ENCODE measurements at places on chromosomes 4 and X.

GRCh38 chr4:147334478-147334877 is 146.4 kb upstream of the EDNRA start:
- no peak for DNase-seq

GRCh38 chrX:115364670-115365069 is 75.2 kb downstream of the LUZP4 start:
- DNase-seq, result no peak

- DNase-seq, result no peak
Measured at GRCh38 chr4:169941141-169941540, 85.1 kb downstream of the MFAP3L start.

- DNase-seq, result no peak
Measured at GRCh38 chr4:174650711-174651355, 128.5 kb upstream of the HPGD start.

GRCh38 chr4:3683077-3683743 is 83.0 kb upstream of the ADRA2C start:
- no peak for DNase-seq

DNA sequence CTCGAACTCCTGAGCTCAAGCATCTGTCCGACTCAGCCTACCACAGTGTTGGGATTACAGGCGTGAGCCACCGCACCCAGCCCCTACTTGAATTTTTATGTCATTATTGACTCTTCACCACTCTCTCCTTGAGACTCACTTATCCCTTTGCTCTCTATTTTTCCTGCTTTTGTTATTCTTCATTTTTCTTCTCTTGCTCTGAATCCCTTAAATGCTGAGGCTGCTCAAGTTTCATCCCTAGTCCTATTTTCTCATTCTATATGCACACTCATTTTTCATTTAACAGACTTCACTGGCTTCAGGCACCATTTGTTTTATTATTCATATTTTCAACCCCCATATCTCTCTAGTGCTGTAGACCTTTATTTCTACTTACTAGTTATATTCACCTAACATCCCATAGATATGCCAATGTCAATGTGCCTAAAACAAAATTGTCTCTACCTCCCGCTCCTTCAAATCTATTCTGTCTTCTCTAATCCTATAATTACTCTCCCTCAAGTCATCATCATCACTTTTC is 85.7 kb downstream of the APOOL start:
- DNase-seq, result no peak

DNA sequence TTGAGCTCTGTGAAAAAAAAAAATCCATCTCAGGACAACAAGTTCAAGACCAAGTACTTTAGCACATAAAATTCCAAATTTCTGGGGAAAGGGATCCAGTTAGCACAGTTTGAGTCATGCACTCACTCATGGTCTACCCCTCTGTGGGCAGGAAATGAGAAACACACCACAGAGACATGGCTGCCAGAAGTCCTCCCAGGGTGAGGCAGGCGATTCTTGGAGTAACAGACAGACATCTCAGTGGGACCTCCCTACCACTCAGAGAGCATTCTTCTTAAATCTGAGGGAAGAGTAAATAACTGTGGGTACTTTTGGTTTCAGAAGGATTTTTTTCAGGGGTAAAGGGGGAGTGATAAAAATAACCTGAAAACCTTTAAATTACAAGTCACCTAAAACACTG is 14.1 kb downstream of the CXCL1 start:
- no peak for DNase-seq

DNA sequence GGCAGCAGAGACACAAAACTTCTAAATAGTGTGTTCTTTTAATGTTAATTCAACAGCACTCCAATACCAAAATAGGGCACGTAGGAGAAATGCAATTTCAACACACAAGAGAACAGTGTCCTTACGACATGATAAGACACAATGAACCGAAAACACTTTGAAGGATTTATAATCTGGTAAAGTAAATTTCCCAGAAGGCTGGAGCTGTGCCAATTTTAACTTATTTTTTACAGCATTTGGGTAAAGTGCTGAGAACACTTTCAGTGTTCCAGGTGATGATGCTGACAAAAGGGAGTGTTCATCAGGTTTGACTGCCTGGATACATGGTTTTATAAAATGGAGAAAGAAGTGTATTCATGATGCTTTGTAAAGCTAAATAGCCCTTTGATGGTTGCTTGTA is 76.5 kb downstream of the MAPK10 start:
- DNase-seq, result no peak

DNA sequence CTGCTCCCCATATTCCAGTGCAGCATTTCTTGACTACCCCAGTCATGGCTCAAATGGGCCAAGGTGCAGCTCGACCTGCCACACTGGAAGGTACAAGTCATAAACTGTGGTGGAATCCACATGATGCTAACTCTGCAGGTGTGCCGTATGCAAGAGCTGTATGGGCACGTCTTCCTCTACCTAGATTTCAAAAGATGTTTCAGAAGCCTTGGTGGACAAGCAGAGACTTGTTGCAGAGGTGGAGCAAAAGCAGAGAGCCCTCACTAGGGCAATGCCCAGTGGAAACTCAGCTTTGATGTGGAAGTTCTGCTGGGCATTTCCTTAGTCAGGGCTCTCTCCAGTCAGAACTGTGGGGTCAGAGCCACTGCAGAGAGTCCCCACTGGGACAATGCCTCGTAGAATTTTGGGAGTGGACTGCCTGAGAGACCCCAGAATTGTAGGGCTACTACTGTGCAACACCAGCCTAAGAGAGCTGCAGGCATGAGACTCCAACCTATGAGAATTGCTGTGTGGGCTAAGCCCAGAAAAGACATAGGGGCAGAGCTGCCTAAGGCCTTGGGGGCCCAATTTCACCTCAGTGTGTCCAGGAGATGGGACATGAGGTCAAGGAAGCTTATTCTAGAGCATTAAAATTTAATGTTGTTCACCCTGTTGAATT is 65.7 kb downstream of the BEX3 start:
- no peak for DNase-seq

DNA sequence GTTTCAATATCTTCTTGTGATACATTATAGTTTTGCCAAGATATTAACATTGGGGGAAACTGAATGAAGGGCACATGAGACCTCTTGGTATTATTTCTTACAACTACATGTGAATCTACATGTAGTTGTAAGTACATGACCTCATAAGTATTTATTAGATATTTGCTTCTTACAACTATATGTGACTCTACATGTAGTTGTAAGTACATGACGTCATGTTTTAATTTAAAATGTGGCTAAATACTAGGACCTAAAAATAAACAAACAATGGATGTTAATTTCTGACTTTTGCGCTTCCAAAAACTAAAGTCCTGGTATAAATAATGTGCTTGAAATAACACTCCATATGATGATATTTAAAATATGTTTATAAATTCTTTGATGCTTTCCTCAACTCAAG is 190.2 kb downstream of the CBLL2 start:
- DNase-seq, result no peak

DNA sequence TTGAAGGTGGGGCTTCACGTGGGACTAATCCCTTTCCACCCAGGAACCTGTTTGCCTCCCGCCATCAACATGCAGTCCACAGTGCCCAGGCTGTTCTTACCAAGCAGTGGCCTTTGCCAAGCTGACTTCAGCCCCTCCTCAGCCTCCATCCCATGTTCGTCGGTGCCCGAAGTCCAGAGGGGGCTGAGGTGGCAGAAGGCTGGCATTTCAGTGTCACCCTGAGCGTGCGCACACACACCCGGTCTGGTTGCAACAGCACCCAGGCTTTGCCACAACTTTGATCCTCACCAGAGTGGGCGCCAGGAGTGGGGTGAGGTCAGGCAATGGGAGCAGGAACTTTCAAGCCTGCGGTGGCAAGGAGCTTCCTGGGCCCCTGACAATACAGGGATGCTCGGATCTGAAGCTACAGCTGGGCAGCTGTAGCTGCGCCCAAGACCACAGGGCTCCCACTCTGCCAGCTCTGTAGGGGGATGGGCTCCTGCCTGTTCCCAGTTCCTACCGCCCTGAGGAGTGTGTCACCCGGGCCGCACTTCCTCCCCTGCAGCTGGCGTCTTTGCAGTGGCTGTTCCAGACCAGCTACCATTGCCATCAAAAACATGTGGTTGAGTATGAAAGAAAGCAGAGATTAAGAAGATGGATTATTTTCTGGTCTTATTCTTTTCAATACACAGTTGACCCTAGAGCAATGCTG is 428.0 kb downstream of the EPHA5 start:
- DNase-seq, result no peak

DNA sequence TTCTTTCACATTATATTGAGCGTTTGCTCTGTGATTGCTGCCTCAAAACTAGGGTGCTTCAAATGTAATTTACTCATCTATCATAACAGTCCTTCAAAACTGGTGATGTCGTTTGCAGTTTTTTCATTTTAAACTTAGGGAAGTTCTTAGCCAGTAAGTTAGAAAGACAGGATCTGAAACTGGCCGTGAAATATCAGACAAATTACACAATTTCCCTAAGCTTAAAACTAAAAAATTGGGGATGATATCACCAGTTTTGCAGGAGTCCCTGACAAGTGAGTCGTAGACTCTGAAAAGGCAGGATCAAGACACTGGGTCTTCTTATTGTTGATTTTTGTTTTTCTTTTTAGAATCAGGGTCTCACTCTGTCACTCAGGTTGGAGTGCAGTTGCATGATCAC is 44.8 kb downstream of the MOB1B start:
- no peak for DNase-seq

DNA sequence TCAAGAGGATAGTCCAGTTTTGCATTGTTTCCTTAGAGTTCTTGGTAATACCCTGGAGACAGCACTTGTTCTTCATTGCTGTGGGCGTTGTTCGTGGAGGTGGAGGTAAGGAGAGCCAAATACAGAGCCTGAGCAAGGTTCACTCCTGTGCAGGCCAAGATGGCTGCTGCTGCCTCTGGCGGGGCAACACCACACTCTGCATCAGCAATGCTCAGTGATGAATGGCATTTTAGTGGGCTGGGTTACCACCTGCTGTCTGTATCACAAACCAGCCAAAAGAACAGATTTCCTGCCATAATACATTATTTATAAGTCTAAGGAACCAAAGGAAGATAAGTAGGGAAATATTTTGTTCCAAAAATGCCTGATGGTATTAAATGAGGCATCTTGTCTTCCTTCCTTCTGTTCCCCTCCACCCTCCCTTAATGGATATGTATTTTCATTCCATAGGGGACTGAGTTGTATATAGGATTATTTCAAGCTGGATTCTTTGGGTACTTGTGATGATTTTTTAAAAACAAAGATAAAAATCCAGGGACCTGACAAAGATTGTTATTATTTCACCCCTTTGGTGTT is 61.6 kb upstream of the LIMCH1 start:
- DNase-seq, result no peak

GRCh38 chr4:113006632-113007031 is 42.8 kb upstream of the ANK2 start:
- DNase-seq, result no peak

- DNase-seq, result no peak
Measured at GRCh38 chrX:8084006-8084405, 87.1 kb downstream of the VCX2 start.

DNA sequence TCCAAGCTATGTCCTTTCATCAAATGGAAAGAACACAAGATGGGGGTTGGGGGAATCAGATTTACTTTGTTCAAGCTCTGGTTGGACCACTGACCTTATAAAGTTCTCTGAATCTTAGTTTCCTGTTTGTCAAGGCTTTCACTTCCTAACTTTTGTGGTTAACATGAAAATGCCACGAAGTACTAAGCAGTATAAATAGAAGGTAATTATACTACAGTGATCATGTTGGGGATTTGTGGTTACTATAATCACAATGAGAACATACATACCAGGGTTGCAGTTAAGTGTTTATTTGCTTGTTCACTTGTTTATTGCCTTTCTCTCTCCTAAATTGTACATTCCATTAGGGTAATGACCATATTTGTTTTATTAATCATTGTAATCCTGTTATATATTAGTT is 53.2 kb downstream of the SPRY1 start:
- no peak for DNase-seq

GRCh38 chr4:76611616-76612207 is 176.7 kb downstream of the SHROOM3 start:
- no peak for DNase-seq

GRCh38 chr4:121373841-121374240 is 7.0 kb downstream of the QRFPR start:
- no peak for DNase-seq

- no peak for DNase-seq
Measured at GRCh38 chrX:53449632-53450031, 15.5 kb upstream of the HSD17B10 start.

GRCh38 chrX:136344320-136344719 is 43.6 kb downstream of the ADGRG4 start:
- DNase-seq, result no peak

- DNase-seq, result no peak
Measured at GRCh38 chr4:104979083-104979760, 167.5 kb upstream of the TET2 start.

DNA sequence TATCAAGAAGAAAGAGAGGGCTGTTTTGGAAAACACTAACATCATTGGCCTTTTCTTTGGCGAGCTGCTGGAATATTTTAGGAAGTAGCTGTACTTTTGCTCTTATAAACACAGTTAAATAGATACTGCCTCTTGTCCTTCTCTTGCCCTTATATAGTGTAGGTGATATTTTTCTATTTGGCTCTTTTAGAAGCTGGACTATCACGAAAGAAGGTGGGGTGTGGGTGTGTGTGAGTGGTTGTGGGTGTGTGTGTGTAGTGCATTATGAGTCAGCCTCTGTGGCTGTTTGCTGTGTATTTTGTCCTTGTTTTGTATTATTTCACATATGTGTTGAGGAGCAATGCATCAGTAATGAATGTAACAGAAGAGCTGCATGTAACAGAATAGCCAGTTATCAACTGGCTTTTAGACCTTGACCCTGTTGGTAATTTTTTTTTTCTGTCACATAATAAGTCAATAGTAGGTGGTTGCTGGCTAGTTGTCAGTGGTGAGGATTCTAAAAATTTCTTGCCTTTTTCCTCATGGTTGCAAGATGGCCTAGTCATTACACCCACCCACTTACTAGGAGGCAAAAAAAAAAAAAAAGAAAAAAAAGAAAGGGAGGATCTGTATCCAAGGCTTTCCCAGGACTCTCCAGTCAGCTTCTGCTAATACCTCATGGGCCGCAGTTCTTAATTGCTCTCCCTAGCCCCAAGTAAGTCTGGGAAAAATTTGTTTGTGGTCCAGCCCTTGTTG is 23.8 kb downstream of the ARHGAP10 start:
- DNase-seq, result no peak
